ENCODE measurements at places on chromosomes 7 and 10.

DNA sequence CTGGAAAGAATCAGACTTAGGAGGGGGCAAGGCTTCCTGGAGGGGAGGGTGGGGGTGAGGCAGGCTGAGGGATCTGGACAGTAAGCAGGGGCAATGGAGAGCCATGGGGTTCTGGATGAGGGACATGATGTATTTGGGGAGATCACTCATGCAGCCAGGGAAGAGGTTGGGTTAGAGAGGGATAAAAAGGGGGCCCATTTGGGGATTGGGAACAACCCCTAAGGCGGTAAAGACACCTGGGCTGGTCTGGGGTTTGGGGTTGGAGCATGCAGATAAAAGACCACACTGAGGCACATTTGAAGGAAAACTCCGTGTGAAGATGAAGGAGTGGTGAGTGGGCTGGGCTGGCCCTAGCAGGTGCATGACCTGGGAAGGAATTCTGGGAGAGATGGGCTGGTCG is 30.8 kb downstream of the HIF1AN start:
- DNase-seq: no peak

- no peak for DNase-seq
Observed at GRCh38 chr10:68305854-68306253, 26.0 kb upstream of the HNRNPH3 start.

DNA sequence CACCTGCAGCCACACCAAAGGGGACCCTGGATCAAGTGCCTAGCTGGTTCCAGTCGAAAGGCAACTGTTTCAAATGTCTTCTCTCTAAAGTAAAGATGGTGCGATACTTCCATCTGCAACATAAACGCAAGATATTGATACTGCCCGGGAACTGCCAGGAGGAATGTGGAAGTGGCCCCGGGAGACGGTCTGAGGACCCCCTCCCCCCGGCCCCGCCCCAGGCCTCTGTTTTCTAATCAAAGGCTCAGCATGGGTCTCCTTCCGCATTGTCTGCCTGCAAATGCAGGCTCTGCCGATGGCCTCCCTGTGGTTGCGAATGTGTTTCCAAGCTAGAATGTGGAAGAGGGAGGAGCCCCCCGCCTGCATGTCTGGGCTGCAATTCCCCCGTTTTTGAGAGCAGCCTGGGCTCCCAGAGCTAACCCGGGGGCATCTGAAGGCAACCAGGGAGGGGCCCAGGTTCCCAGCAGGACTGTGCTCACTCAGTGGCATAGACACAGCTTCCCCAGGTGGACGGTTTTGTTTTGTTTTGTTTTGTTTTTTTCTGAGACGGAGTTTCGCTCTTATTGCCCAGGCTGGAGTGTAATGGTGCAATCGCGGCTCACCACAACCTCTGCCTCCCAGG is 223.9 kb upstream of the PPP2R2D start:
- DNase-seq: no peak

GRCh38 chr7:651032-651728 is 75.3 kb upstream of the DNAAF5 start:
- no peak for DNase-seq

DNA sequence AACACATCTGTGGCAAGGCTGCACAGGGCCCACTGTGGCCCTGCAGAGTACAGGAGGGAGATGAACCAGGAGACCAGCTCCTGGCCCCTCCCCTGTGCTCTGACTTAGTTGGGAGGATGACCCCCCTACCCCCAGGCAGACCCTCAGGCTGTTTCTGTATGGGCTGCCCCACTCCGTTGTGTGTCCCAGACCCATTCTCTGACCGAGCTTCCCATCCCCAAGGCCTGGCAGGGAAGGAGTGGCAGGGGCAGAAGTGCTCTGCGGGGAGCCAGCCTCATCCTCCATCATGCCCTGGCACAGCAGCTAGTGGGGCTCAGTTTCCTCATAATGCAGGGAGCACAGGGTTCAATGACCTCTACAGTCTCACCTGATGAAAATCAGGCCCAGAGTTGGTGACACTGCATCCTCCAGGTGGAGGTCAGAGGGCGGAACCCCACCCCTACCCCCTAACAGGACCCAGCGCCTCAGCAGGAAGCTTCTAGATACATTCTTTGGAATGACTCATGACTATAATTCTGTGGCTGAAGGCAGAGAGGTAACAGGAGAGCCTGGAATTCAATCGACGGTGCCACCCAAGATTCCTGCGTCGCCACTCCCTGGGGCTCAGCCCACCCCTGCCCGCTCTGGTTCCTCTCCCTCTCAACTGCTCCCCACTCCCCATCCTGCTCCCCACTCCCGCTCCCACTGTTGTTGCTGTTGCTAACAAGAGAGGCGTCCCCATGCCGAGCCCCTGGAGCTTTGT is 18.2 kb downstream of the PODXL start:
- DNase-seq: no peak

All from stimulated activated CD4-positive, alpha-beta T cell treated with anti-CD3 and anti-CD28 coated beads, Interleukin-1b, Interleukin-23, amount 100 ng/mL, for 1 hour (primary cell).